ENCODE measurements at places on chromosomes 1 and 21.

- no peak for DNase-seq
These were observed 82.8 kb downstream of the CD247 start for GRCh38 chr1:167435484-167435883.

GRCh38 chr1:75208862-75209261, 74.7 kb downstream of the LHX8 start:
- no peak for DNase-seq

- no peak for DNase-seq
These were observed 15.3 kb downstream of the FMO4 start for GRCh38 chr1:171329251-171329650.

- DNase-seq, result no peak
These were observed 25.3 kb upstream of the IFI16 start for GRCh38 chr1:158984386-158984785.

GRCh38 chr1:222665964-222666363, 46.3 kb downstream of the AIDA start:
- no peak for DNase-seq

- no peak for DNase-seq
These were observed 1.3 kb downstream of the C1orf146 start for GRCh38 chr1:92219028-92219427.

GRCh38 chr1:116092752-116093489, 18.3 kb upstream of the MAB21L3 start:
- no peak for DNase-seq

DNA sequence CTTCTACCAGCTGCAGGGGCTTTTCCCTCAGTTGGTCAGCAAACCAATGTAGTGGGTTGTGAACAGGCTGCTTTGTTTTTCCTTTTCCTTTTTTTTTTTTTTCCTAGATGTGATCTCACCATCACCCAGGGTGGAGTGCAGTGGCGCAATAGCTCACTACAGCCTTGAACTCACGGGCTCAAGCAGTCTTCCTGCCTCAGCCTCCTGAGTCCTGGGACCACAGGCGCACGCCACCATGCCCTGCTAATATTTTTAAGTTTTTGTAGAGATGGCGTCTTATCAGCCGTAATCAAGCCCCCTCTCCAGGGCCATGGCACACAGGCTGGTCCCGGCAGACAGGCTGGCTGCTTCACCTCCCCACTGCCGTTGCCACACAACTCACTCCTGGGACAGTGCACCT, 3.4 kb upstream of the TRIM11 start:
- DNase-seq, result no peak

All from NCI-H2227 treated with DMSO at 0.1 percent for 48 hours (cell line).